ENCODE measurements at places on chromosomes 3 and 15. TPM values are rescaled to one million over a fixed set of nuclear protein-coding genes. Genes with fewer than 3 reads are reported as not detected.

GRCh38 chr3:162141272-162141791 is 644.7 kb downstream of the OTOL1 start:
- DNase-seq = no peak

DNA sequence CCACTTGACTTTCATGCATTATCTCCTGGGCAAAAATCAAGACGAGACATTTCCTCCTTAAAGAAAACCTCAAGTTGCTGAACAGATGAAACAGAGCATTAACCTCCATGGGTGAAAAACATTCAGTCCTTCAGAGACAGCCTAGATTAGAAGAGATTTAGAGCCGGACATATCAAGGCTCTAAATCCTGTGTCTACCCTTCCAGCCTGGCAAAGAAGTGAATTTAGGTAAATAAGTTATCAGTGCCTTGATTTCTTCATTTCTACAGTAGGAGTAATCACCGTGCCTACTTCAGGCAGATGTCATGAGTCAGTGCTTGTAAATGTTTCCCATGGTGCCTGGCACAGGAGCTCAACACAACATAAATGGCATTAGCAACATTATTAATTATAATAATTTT is 159.3 kb upstream of the PRICKLE2 start:
- DNase-seq = no peak

DNA sequence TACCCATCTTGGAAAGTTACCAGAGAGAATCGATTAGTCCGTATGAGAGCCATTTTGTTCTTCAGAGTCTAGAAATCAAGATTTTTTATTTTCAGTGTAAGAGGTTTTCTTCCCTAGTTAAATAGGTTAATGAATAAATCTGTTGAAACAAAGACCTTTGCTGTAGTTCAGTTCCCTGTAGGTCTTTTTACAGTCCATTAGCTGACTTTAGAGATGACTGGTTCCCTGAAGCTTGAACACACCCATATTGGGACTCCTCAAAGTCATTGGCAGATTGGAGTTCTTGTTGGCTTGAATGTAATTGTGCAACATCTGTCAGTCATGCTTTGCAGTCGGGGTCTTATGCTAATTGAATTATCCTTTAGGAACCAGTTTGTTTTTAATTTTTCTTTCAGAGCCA is 45.3 kb downstream of the SEMA6D start:
- DNase-seq = no peak

- no peak for DNase-seq
Measured at GRCh38 chr3:26623419-26624208, 1.0 kb downstream of the LRRC3B start.

- DNase-seq = no peak
Measured at GRCh38 chr3:139099968-139100817, 55.5 kb upstream of the PRR23C start.

GRCh38 chr3:150068440-150069153 is 97.9 kb upstream of the PFN2 start:
- DNase-seq = no peak

DNA sequence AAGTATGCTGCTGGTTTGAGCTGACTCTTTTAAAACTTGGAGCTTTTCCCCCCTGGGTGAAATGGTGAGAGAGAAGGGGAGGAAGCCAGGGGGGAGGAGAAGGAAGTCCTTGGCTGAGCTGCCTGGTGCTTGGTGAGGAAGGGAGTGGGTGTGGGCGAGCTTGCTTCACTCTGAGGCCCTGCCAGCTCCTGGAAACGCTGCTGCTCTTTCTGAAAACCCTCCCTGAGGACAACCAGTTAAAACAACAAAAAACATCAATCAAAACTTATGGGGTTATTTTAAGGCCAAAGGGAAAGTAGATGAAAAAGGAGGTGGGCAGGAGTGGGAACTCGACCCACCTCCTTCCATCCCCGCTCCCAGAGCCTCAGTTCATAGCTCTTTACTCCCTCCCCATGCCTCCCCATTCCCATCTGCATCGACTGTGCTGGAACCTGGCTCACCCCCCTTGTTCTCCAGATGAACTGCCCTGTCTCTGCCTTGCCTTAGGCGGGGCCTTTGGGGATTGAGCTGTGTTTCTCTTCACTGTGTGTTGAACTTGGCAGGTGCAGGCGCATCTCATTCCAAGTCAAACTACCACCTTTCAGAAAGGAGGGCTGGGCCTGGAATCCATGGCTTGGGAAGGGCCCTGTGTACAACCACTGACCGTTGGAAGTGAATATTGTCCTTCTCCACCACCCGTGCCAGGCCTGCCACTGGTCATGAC is 166.1 kb downstream of the ZNF621 start:
- no peak for DNase-seq

DNA sequence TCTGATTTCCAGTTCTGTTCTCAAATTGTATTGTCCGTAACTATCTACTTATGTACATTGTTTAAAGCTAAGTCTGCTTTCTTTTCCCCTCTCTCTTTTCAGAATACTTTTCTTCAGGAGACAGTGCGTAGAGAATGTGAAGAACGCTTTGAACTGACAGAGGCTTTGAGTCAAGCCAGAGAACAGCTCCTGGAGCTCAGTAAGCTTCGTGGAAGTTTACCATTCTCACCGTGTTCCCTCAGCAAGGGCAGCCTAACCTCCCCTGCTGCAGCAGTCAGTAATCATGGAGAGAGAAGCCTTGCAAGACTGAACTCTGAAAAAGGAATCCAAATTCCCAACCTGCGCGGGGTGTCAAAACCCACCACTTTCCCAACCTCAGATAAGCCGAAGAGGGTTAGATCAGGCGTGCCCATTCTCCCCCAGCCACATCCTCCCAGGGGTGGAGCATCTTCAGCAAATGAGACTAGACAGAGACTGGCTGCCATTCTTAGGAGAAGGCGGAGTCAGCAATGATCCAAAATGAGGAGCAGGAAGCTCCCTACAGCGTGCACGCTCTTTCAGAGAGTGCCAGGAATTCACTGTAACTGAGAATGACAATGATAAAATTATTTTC is 114.6 kb downstream of the CCNL1 start:
- no peak for DNase-seq

- DNase-seq = no peak
Measured at GRCh38 chr3:126456211-126456610, 19.5 kb downstream of the ZXDC start.

- DNase-seq = no peak
Measured at GRCh38 chr3:82627733-82628132, 866.3 kb upstream of the GBE1 start.

Gene TEX55
- polyA plus RNA-seq = not detected

Gene PTX3
- 23.1 TPM for polyA plus RNA-seq

Measured in right lung (tissue), 10 donors.